ENCODE measurements at places on chromosomes 3 and 15. TPM values are rescaled to one million over a fixed set of nuclear protein-coding genes. Genes with fewer than 3 reads are reported as not detected.

DNA sequence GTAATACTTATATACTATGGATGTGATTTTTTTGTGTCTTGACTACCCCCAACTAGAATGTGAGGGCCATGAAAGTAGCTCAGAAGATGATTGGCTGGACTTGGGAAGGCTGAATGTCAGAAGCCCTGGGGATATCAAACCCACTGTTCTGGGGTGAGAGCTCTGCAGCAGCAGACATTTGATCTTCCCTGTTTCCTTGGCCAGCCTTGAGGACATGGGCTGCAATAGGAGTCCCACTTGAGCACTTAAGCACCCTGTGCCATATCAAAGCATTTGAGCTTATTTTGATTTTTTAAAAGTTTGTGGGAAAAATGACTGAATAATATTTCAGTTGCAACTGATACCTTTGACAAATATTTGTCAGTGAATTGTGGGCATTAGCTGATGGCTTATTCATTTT is 21.7 kb downstream of the GTF2E1 start:
- no peak for DNase-seq

DNA sequence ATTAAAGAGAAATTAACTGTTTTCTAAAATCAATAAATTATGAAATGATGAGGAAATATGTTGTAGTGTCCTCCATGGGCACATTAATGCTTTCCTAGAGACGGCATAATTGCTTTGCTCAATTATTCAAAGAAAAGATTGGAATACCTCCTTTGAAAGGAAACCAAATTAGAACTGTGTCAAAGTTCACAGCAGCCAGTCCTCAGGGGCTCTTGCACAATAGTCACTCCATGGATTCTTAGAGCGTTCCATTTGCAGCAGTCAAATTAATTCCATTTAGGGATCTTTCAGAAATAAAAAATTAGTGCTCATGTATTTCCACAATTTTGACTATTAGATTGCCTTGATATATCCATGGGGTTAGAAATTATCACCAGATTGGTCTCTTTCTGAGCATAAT is 841.6 kb upstream of the DPPA4 start:
- no peak for DNase-seq

- DNase-seq, result no peak
Measured at GRCh38 chr3:139689708-139690228, 12.0 kb upstream of the NMNAT3 start.

- DNase-seq, result peak; percentile 4
Measured at GRCh38 chr3:44920081-44920480, 45.7 kb downstream of the TGM4 start.

GRCh38 chr3:117893001-117893400 is 1141.6 kb downstream of the IGSF11 start:
- no peak for DNase-seq

DNA sequence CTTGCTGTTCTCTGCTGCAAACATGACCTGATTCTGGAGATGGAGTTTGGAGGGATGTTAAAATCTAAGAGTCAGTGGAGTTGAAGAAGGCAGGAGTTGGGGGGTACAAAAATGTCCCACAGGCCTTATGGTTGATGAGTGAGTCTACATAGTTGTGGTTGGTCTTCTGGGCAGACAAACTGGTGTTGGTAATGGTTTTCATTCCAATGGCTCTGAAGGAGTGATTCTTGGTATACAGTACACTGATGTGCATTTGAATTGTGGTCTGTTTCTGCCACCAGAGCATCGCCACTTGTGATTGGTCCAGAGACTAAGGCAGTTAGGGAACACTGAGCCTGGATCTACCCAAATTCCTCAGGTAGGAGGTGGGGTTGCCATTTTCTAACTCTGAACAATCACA is 514.1 kb upstream of the CFAP20DC start:
- no peak for DNase-seq

- no peak for DNase-seq
Measured at GRCh38 chr15:88100181-88100580, 156.4 kb downstream of the NTRK3 start.

DNA sequence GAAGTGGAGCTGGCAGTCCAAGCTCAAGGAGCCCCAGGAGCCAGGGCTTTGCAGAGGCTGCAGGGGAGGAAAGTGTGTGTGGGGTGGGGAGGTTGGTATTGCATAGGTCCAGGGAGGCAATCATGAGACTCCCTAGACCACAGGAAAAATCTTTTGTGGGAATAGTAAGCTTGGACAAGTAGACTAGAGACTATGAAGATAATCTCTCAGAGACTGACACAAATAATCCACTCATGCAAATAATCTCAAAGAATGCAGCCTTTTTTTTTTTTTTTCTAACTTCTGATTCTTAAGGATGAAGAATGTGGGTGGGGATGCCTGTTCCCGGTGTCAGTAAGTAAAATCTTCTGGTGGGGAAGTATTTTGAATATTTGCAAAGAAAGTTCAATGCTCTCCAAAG is 113.7 kb downstream of the GREM1 start:
- no peak for DNase-seq

DNA sequence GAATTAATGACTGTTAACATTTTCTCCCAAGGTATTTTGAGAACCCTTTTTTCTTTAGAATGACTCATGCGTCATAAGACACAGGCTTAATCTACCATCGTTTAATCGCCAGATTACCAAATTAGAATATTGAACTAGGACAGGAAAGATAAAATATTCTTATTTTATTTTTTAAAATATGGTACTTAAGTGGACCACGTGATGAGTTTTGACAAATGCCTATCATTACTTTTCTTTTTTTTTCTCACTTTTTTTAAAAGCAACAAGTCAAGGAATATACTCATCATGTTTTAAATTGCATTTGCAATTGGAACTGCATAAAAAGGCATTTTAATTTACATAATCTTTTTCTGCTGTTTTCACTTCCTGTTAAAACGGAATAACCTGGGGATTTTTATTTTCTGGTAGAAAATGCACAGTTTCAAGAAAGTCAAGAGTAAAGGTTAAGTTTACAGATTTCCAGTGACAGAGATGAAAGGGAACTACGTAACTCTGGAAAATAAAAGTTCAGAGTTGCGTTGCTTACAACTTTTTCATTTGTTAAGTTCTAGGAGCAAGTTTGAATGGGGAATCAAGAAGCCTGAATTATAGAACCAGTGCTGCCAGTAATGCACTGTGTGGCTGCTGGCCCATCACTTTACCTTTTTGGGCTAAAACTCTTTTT is 23.6 kb downstream of the SIAH2 start:
- DNase-seq, result no peak

DNA sequence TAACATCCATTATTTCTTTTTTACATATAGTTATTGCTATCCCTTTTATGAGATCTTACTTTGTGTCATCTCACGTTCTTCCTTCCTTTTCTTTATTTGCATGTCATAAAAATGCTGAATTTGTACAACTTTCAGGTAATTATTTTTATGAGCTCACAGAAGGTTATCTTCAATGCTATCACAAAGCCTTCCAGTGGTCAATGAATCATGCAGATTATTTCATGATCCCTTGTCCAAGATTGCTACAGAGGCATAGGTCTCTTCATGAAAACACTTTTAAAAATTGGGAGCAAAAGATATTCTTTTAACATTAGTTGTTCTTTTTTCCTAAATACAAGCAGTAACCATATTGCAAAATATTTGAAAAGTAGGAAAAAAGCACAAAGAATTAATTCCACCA is 880.1 kb upstream of the NR2F2 start:
- DNase-seq, result peak; percentile 10

DNA sequence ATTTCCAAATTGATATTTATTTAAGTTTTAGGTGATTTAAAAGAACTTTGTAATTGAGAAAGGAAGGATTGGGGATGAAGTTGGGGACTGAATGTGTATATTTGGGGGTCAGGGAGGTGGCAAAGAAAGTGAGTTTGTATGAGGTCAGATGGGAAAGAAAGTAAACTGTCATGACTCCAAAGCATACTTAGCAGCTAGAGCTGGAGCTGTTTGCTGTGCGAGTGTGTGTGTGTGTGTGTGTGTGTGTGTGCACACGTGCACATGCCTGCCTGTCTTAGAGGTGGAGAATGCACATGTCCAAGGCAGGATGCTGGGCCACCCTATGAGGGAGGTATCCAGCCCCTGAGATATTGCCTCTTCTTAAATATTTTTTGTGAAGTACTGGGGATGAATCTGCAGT is 21.0 kb downstream of the BOC start:
- DNase-seq, result no peak

The ELL3 gene
- 23.2 TPM for total RNA-seq

The GRK7 gene
- total RNA-seq, result not detected

Measured in bronchial epithelial cell (primary cell).